Muscle of back (tissue), 13 donors: ENCODE measurements at places on chromosomes 2 and 18. TPM values are rescaled to one million over a fixed set of nuclear protein-coding genes. Genes with fewer than 3 reads are reported as not detected.

The DSG2 gene
- 4.0 TPM for polyA plus RNA-seq

The CCDC85A gene
- polyA plus RNA-seq, result 3.7 TPM

The VWA3B gene
- 0.81 TPM for polyA plus RNA-seq

The SGPP2 gene
- polyA plus RNA-seq, result 0.38 TPM

The NOSTRIN gene
- polyA plus RNA-seq, result 11.6 TPM

The FAM124B gene
- polyA plus RNA-seq, result 6.6 TPM

The RIF1 gene
- polyA plus RNA-seq, result 60.7 TPM

The KLHL41 gene
- 4,520 TPM for polyA plus RNA-seq

DNA sequence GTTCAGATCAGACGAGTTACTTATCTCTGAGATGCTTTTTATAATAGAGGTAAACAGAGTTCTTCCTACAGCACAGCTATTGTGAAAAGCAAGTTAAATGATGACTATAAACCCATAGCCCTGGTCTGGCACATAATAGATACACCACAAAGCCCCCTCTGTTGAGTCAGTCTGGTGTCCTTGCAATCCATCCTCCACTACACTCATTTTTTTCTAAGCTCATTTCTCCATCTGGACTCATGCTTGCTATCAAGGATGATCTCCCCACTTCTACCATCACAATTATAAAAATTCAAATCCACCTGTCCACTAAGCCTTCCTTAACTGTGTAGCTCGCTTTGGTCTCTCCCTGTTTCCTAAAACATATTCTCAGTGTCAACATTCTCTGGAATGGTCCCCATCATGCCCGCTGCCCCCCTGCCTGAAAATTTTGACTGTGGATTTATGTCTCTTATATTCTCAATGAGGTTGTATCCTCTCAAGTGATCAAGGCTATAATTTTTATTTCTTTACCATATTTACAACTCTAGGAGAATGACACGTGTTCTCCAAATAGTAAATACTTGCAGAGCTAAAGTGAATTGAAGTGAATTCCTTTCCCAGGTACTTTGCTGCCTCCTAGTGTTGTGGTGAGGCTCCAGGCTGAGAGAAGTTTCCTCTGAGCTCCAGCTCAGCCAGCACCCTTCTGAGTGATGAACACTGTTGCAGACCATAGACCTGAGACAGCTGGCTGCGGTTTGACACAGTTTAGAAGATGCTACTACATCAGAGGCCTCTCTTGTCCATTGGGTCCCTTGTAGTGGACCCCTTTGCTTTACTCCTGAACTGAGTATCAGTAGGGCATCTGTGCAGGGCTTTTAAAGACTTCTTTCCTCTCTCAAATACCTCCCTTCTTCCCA is 108.7 kb downstream of the DPP10 start:
- DNase-seq, result peak; percentile 80

DNA sequence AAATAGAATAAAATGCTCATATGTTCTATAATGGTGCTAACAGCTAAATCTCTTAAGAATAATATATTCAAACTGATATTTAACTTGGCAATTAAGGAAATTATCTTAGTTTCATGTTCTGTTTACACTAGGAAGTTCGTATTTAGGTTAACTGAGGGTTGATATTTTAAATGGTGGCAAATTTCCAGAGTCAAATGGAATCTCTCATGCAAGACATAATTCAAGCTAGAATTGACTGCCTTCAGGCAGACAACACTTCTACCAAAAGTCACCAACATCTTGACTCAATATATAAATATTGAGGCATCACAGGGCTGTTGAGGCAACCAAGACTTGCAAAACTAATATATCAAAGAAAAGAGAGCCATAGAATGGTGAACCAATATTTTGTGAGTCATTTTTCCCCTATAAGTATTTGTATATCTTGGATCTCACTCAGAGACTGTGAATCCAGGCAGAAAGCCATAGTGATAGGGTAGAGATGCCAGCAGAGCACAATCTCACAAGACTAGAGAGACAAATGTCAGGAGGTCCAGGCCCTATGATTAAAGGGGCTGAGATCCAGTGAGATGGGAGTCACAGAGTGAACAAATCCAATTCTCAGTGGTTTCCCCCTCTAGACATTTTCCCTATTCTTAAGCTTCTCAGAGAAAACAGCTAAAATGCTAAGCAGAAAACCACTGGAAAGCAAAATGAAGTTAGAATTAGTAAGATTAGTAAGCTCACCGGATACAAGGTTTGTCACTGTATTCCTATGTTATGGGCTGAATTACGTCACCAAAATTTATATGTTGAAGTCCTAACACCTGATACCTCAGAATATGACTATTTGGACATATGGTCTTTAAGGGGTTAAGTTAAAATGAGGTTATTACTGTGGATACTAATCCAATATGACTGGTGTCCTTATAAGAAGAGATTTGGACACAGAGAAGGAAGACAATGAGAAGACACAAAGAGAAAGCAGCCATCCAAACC is 358.2 kb upstream of the UBE2E3 start:
- peak; percentile 67 for DNase-seq

- no peak for DNase-seq
These were observed 596.0 kb downstream of the BCL11A start for GRCh38 chr2:59957504-59957903.

GRCh38 chr2:95344215-95344583 is 47.1 kb downstream of the KCNIP3 start:
- no peak for DNase-seq

- DNase-seq, result no peak
These were observed 41.3 kb downstream of the DYSF start for GRCh38 chr2:71494523-71495155.

GRCh38 chr2:96756788-96757476 is 3.8 kb upstream of the CNNM4 start:
- no peak for DNase-seq

GRCh38 chr2:200453853-200454534 is 55.9 kb downstream of the KCTD18 start:
- DNase-seq, result no peak

GRCh38 chr2:27709326-27709725 is 45.6 kb downstream of the SLC4A1AP start:
- no peak for DNase-seq

- no peak for DNase-seq
These were observed 802.1 kb upstream of the FAM98A start for GRCh38 chr2:34401186-34401585.
